ENCODE measurements at places on chromosomes 4 and X.

GRCh38 chrX:24100713-24101112 lies 46.0 kb downstream of the EIF2S3 start:
- no peak for DNase-seq

DNA sequence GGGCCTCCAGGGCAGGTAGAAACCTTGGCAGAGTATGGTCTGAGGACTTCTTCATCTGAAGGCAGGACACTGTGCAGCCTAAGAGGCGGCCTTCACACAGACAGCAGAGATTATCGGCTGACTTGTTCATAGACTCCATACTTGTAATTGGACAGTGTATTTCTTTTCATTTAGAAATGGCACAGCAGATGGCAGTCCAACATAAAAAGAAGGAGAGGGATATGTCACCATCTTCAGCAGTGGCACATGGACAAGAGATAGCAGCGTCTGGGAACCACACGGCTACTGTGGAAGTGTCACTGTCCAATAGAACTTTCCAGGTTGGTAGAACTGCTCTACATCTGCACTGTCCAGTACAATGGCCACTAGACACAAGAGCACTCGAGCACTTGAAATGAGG lies 21.7 kb upstream of the GEMIN8 start:
- DNase-seq, result peak; percentile 52

DNA sequence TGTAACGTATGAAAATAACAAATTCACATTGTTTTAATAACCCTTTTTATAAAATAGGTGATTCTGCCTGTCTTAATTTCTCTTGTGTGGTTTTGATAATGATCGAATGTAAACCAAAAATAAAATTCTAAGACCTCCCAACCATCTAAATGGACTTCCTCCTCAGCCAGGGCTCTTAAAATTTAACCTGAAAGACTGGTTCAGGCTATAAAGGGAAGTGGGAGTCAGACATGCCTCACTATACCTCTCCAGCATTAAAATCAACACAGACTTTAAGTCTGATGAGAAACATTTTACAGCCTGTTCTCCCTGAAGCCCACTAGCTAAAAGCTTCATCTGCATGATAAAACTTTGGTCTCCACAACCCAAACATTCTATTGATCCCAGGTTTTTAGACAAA lies 97.6 kb upstream of the STIM2 start:
- DNase-seq, result no peak

- DNase-seq, result peak; percentile 7
Measured at GRCh38 chrX:17590892-17591740, 146.2 kb upstream of the SCML1 start.
